Stimulated activated CD8-positive, alpha-beta memory T cell treated with anti-CD3 and anti-CD28 coated beads, Interleukin-15, amount 100 ng/mL, for 4 hours (primary cell): ENCODE measurements at places on chromosomes 3 and 15.

- DNase-seq, result no peak
Measured at GRCh38 chr3:38755130-38755529, 60.9 kb downstream of the SCN10A start.

GRCh38 chr15:48175126-48175525, 3.0 kb downstream of the MYEF2 start:
- no peak for DNase-seq

GRCh38 chr3:139935866-139936817, 1.2 kb downstream of the CLSTN2 start:
- DNase-seq, result no peak

- DNase-seq, result no peak
Measured at GRCh38 chr3:23889386-23889785, 27.4 kb downstream of the NKIRAS1 start.

GRCh38 chr3:186788482-186789370, 5.3 kb downstream of the EIF4A2 start:
- no peak for DNase-seq
